ENCODE measurements at places on chromosomes 7 and 10.

GRCh38 chr10:43901302-43901701 is 252.6 kb upstream of the ZNF32 start:
- DNase-seq: no peak

GRCh38 chr7:84200859-84201258 is 6.3 kb upstream of the SEMA3A start:
- DNase-seq: no peak

GRCh38 chr10:23005150-23005549 is 77.3 kb downstream of the ARMC3 start:
- no peak for DNase-seq

DNA sequence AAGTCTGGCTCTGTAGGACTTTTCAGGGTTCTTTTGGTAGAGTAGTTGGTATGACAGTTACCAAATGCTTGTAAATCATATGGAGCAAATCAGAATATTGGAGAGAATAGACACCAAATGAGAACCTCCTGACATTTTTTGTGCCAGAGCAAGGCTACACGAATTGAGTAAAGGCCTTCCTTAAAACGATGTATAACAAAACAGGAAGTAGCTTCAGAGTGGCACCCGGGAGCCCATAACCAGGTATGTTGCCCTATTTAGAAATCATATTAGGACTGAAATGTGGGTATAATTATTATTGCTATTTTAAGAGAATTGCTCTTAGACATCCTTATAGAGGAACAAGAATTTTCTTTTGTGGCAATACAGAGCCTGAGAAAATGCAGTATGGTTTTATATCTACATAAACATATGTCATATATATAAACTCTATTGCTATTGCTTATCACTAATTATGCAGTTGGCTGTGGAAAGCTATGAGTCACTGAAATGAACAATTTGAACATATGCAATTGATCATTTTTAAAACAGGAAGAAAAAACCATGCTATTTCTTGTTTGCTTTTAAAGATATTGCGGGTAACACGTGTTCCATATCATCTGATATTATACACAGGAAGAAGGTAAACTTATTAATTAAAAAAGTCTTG is 197.4 kb upstream of the MTPN start:
- DNase-seq: no peak

- peak; percentile 89 for DNase-seq
These were observed 52.4 kb upstream of the ITGB1 start for GRCh38 chr10:33010132-33011037.

Data from fibroblast of skin of scalp (primary cell).